ENCODE measurements at places on chromosomes 5 and 9.
A peak's percentile ranks its signal among the peaks of the same experiment; 100 is the strongest.

GRCh38 chr5:124574521-124575436, 171.7 kb downstream of the ZNF608 start:
- no peak for DNase-seq

GRCh38 chr9:84874596-84874995, 205.1 kb downstream of the NTRK2 start:
- peak; percentile 6 for DNase-seq

DNA sequence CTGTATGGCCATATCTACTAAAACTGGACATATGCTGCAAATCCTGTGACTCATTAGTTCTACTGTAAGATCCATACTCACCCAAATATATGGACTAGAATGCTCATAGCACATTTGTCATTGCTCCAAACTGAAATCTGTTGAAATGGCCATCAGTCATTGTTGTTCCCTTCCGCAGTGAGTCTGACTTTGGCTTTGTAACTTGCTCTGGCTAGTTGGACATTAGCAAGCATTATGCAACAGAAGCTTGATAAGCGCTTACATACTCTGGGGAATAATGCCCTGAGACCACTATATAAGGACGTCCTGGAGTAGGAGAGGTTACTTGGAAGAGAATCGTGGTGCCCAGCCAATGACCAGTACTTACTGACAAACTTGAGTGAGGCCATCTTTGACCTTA, 9.0 kb downstream of the KIAA1958 start:
- no peak for DNase-seq

DNA sequence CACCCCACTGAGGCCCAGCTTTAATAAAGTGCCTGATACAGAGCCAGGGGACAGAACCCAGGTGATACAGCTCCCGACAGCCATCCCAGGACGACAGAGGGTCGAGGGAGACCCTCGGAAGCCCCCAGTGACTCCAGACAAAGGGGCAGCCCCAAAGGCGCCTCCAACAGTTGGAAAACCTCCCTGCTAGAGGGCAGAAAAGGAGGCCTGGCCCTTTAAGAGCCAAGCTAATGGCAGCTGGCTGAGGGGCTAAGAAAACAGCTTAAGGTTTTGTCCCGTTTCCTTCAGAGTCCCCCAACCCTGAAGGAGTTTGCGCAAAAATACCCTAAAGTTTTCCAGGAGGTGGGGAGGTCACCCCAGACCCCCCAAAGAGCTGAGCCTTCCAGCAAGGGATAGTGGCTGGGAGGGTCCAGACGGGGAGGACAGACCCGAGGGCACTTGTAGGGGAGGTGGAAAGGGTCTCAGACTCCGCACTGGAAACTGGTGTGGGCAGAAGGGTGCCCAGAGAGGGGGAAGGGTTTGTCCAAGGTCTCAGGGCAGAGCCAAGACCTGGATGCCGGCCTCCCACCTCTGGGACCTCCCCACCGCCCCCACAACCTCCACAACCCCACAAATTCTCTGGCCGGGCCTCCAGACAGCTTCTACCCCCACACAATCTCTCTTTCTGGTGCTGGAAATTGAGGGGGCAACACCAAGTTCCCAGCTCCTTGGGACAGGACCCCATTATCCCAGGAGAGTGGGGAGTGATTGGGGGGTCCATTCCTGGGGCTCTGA, 8.2 kb upstream of the AK1 start:
- DNase-seq = no peak

- no peak for DNase-seq
Measured at GRCh38 chr5:174145821-174146220, 100.3 kb downstream of the NSG2 start.

DNA sequence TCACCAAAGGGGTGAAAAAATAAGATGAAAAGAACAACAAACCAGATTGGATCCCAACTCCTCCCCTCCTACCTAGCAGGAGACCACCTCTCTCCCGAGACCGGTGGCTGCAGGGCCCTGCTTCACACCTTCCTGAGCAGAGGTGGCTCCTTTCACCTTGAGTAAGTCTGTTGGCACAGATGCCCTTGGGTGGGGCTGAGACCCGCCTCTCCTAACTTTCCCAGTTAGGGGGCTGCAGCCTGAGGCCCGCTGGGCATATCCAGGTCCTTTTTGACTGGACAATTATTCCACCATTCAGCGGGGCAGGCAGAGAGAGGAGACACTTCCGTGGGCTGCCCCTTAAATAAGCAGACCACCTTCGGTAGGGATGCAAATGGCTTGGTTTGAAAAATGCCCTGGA, 1.3 kb downstream of the SLC25A48 start:
- DNase-seq = no peak

GRCh38 chr5:14450018-14450524, 131.5 kb upstream of the OTULINL start:
- DNase-seq = no peak

DNA sequence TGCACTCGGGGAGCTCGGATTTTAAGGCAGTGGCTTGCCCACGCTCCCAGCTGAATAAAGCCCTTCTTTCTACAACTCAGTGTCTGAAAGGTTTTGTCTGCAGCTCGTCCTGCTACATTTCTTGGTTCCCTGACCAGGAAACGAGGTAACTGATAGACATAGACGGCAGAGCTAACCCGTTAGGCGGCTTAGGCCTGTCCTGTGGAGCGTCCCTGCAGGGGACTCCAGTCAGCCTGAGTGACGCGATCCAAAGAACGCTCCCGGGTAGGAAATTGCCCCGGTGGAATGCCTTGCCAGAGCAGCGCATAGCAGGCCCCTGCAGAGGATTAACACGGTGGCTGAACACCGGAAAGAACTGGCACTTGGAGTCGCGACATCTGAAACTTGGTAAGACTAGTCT, 1.8 kb upstream of the SELENOP start:
- no peak for DNase-seq

GRCh38 chr9:137007816-137008270, 11.5 kb upstream of the CLIC3 start:
- DNase-seq = no peak

- DNase-seq = peak; percentile 15
Measured at GRCh38 chr5:123785162-123786071, 273.4 kb downstream of the CSNK1G3 start.

Measured in H4 (cell line).